ENCODE measurements at places on chromosomes 1 and 21.

DNA sequence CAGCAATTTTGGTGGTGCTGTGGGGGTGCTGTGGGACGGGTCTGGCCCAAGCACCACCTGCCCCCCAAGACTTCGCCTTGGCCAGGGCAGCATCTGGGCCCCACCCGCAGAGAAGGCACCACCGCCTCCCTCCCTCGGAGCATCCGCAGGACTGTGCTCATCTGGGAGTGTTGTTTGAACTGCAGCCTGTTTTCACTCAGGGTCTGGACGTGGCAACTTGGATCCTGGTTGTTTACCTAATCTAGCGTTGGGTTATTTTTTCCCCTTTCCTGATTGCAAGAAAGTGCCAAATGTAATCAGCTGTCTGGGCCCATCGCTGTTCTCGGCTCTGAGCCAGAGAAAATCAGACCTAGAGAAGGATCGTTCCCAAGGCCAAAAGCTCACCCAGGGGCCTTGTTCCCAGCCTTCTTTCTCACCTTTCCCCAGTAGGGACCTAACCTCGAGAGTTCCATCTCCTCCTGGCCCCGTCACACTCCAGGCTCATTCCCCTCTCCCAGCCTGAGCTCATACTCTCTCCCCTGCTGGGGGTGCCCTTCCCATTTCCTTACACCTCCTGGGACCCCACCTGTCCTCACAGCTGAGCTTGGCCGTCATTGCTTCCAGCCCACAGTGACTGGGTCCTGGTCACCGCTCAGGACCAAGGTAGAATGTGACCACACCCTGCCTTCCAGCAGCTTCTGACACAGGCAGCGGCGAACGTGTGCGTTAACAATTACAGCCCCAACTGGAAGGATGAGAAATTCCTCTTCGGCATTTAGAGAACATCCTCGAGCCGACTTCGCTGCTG lies 72.0 kb upstream of the FAM20B start:
- DNase-seq = no peak

DNA sequence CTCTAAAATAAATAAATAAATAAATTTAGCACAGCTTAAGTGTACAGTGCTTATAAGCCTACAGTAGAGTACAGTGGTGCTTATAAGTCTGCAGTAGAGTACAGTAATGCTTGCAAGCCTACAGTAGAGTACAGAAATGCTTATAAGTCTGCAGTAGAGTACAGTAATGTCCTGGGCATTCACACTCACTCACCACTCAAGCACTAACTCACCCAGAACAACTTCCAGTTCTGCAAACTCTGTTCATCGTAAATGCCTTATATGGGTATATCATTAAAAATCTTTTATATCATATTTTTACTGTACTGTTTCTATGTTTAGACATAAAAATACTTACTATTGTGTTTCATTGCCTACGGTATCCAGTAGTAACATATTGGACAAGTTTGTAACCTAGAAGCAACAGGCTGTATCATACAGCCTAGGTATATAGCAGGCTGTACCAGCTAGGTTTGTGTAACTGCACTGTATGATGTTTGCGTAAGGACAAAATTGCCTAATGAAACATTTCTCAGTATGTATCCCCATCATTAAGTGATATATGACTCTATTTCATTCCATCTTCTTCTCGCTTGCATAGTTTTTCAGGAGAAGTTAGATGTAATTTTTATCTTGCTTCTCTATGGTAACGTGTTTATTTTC lies 14.0 kb upstream of the S100B start:
- no peak for DNase-seq

- DNase-seq = no peak
Observed at GRCh38 chr1:169107603-169108208, 1.2 kb downstream of the ATP1B1 start.

GRCh38 chr21:35254006-35254764 lies 205.1 kb upstream of the RUNX1 start:
- DNase-seq = no peak

GRCh38 chr1:87678266-87678665 lies 349.6 kb downstream of the LMO4 start:
- DNase-seq = no peak

GRCh38 chr1:228884196-228884595 lies 148.9 kb downstream of the RHOU start:
- DNase-seq = no peak

DNA sequence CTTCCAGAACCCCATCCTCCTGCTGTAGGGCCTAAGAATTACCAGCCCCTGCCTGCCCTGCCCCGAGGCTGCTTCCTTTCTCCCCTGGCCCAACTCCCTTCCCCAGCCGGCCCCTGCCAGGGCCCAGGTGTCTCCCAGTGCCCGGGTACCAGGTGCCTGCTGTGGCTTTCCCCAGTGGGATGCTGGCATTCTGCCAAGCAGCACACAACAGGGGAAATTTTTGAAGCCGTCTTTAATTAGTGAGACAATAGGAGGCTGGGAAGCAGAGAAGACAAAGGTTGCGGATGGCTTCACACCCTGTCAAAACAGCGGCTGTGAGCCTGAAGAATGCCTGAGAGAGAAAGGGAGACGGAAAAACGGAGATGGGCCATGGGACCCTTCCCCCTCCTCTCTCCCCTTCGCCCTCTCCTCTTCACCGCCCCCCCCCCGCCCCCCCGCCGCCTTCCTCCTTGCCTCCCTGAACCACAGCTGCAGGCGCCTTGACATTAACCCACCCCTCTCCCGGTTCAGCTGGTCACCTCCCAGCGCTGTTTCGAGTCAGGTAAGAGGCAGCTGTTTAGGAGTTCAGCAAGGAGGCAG lies 33.6 kb downstream of the LRRN2 start:
- no peak for DNase-seq
